ENCODE measurements at places on chromosomes 2 and 18. TPM values are rescaled to one million over a fixed set of nuclear protein-coding genes. Genes with fewer than 3 reads are reported as not detected.
A peak's percentile ranks its signal among the peaks of the same experiment; 100 is the strongest.

DNA sequence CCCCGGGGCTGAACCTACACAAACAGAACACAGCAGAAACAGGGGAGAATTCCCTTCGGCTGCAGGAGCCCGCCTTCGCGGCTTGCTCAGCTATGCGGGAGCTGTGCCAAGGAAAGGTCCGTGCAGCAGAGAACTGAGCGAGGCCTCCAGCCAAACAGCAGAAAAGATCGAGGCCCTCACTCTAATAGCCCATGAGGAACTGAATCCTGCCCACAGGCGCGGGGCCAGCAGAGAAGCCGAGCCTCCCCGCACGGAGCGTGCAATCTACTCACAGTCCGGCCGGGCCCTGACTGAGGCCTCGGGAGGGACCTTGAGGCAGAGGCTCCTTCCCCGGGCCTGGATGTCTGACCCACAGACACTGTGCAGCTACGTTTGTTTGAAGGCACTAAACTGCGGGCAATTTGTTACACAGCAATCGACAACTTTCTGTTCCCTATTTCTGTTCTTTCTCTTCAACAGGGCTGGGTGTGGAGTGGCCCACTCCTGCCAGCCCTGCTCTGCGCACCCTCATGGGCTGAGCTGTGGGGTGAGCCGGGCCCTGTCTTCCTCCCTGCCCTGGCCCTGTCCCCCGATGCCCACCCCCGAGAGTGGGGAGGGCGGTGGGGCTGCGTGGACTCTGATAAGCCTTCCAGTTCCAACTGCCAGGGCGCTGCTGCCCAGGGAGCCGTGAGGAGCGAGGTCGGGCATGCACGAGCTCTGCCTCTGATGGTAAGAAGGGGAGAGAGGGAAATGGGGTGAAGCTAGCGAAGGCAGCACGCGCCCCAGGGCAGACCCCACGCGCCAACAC is 13.7 kb downstream of the HES6 start:
- no peak for DNase-seq

DNA sequence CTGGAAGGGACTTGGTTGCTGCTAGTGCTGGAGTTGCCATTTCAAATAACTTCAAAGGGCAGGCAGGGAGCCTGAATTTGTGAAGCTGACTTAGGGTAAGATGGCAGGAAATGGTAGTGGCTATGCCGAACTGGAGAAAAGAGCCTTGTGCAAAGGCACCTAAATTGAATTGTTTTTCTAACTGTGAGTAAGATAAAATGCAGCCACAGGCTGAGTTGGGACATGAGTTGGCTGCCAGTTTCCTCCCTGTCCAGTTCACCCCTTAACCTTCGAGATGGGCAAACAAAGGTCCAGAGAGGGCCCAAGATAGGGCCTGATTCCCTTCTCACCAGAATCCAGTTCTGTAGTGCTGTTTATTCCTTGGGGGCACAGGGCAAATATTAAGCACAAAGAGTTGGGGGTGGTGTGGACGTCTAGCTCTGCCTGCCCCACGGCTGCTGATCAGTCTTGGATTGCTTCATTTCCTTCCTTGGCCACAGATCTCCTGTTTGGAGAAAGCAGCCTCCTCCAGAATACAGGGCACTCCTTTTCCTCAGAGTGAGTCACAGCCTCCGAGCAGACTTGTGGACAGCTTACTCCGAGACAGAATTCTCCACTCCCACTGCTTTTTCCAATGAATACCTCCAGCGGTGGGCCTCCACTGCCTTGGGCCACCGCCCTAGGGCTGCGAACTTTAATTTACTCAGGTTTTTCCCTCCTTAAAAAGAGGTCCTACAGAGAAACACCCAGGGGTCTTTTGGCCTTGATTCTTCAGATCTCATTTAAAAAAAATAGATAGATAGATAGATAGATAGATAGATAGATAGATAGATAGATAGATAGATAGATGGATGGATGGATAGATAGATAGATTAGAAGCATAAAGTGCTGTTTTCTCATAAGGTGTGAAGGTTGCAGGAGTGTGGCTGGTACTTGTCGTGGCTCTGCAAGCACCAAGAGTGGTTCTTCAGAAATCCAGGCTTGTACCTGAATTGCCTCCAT is 18.4 kb upstream of the SLC20A1 start:
- DNase-seq = peak; percentile 32

GRCh38 chr2:69674316-69674670 is 30.8 kb upstream of the AAK1 start:
- no peak for DNase-seq

- no peak for DNase-seq
Observed at GRCh38 chr18:63603772-63604171, 16.6 kb downstream of the SERPINB13 start.

DNA sequence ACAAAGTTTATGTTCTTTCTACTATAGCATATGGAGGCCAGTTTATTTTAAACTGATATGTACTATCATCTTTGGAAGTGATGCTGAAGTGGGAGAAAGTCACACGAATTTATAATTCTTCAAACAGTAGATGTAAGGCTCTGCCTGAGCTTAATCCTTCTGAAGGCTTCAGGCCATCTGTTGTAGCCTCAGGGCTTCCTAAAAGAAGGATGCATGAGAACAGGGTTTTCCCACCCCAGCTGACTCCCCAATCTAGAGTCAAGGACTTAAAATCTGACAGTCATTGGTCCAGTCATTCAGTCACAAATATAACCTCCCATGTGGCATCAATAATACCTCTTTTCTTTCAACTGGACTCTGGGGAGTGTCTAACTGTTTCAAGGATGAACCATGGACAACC is 330.5 kb downstream of the KCNS3 start:
- DNase-seq = no peak

- no peak for DNase-seq
Observed at GRCh38 chr2:133843551-133843950, 275.3 kb upstream of the NCKAP5 start.

- no peak for DNase-seq
Observed at GRCh38 chr2:242030226-242030575, 160.7 kb downstream of the RTP5 start.

- no peak for DNase-seq
Observed at GRCh38 chr2:1993711-1994682, 249.7 kb upstream of the PXDN start.

DNA sequence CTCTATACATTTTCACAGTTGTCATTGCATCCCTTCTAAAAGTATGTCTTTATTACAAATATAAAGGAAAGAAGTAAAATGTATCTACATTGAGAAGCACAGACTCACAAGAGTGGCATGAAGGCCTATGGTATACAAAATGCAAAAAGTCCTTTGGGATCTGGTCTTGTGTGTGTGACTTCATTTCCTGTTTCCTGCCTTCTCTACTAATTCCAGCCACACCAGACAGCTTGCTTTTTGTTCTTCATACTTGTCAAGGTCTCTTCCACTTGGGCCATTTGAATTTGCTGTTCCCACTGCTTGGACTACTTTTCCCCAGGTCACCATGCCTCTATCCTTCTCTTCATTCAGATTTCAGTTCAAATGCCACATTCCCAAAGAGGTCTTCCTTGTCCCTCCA is 6.7 kb upstream of the PNO1 start:
- DNase-seq = no peak

GRCh38 chr2:137369106-137369505 is 595.2 kb upstream of the HNMT start:
- no peak for DNase-seq

Gene OSR1
- under 0.01 TPM for total RNA-seq

Gene NDUFS1
- 37.7 TPM for total RNA-seq

Gene PTPRN
- total RNA-seq = under 0.01 TPM
